Activated CD4-positive, alpha-beta T cell treated with anti-CD3 and anti-CD28 coated beads, Interleukin-10, Interleukin-2, amounts not matched to agents 100 ng/mL and 50 ng/mL, durations not matched to agents 16 hours and 8 hours (primary cell): ENCODE measurements at places on chromosomes 1 and 21.

DNA sequence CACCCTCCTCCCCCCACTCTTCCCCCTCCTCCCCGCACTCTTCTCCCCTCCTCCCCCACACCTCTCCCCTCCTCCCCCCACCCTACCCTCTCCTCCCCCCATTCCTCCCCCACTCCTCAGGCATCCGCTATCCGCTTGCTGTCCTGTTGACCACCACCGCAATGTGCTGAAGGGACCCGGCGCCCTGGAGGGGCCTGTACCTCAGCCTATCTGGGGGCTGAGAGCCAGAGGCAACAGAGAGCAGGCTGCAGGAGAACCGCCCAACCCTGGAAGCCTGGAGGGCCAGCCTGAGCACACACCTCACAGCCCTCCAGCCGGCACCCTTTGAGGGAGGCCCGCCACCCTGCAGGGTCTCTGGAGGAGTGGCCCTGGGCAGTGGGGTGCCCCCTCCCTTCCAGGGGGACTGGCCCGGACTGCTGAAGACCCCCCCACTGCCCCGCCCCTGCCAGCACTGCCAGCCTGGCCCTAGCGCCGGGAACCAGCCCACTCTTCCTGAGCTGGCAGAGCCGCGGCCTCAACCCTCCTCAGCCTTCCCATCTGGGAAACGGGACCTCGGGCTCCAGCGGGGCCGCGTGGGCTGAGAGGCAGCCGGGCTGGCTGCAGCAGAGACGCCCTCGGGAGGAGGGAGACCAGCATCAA lies 1.2 kb downstream of the C1QTNF12 start:
- DNase-seq: no peak

DNA sequence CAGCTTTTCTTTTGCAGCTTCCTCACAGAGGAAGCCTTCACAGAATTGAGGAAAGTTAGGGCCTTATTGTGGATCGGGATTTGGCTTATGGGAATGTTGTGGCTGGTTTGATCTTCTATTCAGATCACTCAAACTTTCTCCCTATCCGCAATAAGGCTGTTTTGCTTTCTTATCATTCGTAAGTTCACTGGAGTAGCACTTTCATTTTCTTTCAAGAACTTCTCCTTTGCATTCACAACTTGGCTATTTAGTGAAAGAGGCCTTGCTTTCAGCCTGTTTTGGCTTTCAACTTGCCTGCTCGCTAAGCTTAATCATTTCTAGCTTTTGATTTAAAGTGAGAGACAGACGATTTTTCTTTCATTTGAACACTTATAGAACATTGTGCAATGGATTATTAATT lies 181.9 kb upstream of the B3GALT2 start:
- peak; percentile 1 for DNase-seq

DNA sequence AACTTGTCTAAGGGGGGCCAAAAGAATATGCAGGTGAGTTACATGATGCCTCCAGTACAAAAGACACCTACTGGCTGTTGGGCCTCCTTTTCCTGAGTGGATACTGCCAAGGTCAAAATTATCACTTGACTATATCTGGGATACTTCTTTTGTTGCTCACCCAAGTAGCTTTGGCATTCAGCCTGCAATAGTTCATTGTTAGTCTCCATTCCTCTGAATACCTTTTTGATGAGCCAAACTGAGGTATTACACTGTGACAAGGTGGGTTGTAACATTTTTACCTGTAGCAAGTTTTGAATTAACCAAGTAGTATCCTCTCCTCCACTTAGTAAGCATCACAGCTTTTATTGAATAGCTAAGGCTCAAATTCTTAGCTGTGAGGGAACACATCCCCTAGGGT lies 408.0 kb downstream of the LRRIQ3 start:
- no peak for DNase-seq

GRCh38 chr1:100131623-100132022 lies 1.1 kb downstream of the SASS6 start:
- DNase-seq: no peak

- no peak for DNase-seq
Observed at GRCh38 chr21:32094804-32095203, 184.0 kb downstream of the MIS18A start.

GRCh38 chr1:207603777-207604176 lies 41.2 kb upstream of the CR1L start:
- DNase-seq: no peak
